ENCODE measurements at places on chromosomes 7 and 10. TPM values are rescaled to one million over a fixed set of nuclear protein-coding genes. Genes with fewer than 3 reads are reported as not detected.

TFPI2 gene
- 246 TPM for total RNA-seq

CALML5 gene
- not detected for total RNA-seq

TAS2R5 gene
- 0.65 TPM for total RNA-seq

DEPP1 gene
- total RNA-seq: 1.4 TPM

PPIF gene
- 143 TPM for total RNA-seq

MMD2 gene
- total RNA-seq: not detected

ELOVL3 gene
- total RNA-seq: 0.38 TPM

SLIT1 gene
- 0.06 TPM for total RNA-seq

CFAP58 gene
- total RNA-seq: 0.36 TPM

SLC18A3 gene
- total RNA-seq: not detected

CALD1 gene
- total RNA-seq: 93.1 TPM

ANKRD30A gene
- 1.0 TPM for total RNA-seq

AKR1C4 gene
- total RNA-seq: 0.32 TPM

KEL gene
- total RNA-seq: 0.05 TPM

PLXNA4 gene
- total RNA-seq: 0.49 TPM

CCT6A gene
- 313 TPM for total RNA-seq

OR2A12 gene
- total RNA-seq: not detected

HEPACAM2 gene
- total RNA-seq: not detected

ICA1 gene
- 1.0 TPM for total RNA-seq

C7orf33 gene
- total RNA-seq: not detected

TMEM72 gene
- not detected for total RNA-seq

MYO3A gene
- not detected for total RNA-seq

COL28A1 gene
- total RNA-seq: 0.56 TPM

SLC13A1 gene
- not detected for total RNA-seq

CC2D2B gene
- total RNA-seq: not detected

LIPK gene
- total RNA-seq: not detected

PLAC9 gene
- total RNA-seq: not detected

KAZALD1 gene
- 2.3 TPM for total RNA-seq

ASZ1 gene
- total RNA-seq: not detected

ZNF394 gene
- total RNA-seq: 20.0 TPM

LRRD1 gene
- total RNA-seq: not detected

SORCS1 gene
- not detected for total RNA-seq

LMTK2 gene
- 9.2 TPM for total RNA-seq

ARHGEF35 gene
- 0.34 TPM for total RNA-seq

CALY gene
- 0.70 TPM for total RNA-seq

SUFU gene
- total RNA-seq: 8.2 TPM

EXOC4 gene
- 22.3 TPM for total RNA-seq

ACSM6 gene
- not detected for total RNA-seq

MRC1 gene
- not detected for total RNA-seq

SLC26A4 gene
- total RNA-seq: not detected

FBXL13 gene
- total RNA-seq: 0.83 TPM

GATA3 gene
- total RNA-seq: 3.8 TPM

XRCC2 gene
- total RNA-seq: 4.5 TPM

WEE2 gene
- total RNA-seq: not detected

Data from A549 treated with ZK216348 at 1 μM for 4 hours (cell line).